ENCODE measurements at places on chromosomes 12 and 14.
A peak's percentile ranks its signal among the peaks of the same experiment; 100 is the strongest.

- no peak for DNase-seq
These were observed 2.1 kb downstream of the SLC8B1 start for GRCh38 chr12:113332688-113333417.

- DNase-seq, result no peak
These were observed 86.7 kb downstream of the NCOR2 start for GRCh38 chr12:124480469-124481256.

DNA sequence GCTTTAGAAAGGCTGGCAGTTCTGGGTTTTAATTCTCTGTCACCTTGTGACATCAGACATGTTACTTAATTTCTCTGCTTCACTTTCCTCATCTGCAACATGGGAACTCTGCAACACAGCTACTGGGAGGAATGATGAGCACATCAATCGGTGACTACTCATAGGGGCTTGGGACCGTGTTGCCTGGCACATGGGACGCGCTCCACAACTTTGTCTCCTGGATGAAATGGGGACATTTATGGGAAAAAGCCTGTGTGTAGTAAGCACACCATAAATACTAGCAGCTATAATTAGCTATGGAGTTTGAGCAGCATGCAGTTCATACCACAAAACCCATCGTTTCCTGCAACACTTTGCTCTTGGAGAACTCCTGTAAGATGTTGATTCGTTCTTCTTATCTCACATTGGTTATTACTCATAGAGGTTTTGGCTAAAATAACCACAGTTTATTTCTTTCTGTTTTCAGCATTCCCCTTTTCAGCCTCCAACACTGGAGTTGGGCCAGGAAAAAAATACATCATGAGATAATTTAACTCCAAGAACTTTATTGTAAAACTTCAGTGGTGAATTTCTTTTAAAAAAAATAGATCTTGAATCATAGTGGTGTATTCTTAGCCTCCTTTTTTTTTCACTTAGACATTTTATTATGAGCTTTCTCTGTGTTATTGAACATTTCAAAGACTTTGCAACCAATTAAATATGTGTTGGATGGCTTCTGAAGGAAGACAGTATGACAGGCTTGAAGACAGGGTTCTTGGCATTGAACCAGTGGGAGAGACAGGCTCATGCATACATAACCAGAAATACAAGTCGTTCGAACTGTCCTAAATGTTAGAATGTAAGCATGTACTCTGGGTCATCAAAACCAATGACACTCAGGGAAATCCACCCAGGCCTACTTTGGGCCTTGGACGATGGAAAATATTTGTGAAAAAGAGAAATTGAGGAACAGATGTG, 72.7 kb downstream of the RIN3 start:
- peak; percentile 22 for DNase-seq

DNA sequence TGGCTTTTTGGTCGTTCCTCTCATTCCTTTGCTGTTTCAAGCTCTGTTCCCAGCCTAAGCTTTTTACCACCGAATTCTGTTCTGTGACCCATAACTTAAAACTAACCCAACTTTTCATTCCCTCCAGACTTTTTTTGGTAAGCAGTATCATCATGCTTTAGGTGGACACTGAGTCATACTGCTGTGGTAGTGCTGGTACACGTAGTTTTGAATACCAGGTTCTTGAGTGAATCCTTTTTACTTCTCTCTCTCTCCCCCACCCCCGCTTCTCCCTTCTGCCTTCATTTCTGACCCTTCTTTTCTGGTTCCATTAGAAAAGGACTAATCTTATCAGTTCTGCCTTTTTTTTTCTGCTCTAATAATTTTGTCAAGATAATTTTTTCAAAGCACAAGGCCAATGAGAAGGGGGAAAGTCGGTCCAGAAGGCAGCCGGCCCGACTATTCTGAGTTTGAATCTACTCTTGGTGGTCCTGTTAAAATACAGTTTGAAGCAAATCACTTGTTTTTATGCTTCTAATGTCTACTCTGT, 2.3 kb upstream of the MDM2 start:
- no peak for DNase-seq

GRCh38 chr12:71955970-71956369, 17.3 kb downstream of the TPH2 start:
- no peak for DNase-seq

DNA sequence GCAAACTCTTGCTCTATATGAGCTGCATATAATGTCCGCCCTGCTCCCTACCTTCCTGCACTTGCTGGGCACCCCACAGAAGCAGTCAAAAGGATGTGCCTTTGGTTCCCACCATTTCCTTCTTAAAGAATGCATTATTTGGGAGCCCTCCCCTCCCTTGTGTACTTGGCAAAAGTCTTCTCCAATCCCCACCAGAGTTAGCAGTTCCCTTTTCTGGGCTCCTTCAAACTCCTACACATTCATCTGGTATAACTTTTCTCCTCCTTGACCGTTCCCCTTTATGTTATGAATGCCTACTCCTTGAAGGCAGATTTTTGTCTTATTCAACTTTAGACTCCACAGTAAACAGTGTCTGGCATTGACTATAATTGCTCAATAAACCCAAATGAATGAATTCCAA, 27.8 kb downstream of the AREL1 start:
- no peak for DNase-seq

DNA sequence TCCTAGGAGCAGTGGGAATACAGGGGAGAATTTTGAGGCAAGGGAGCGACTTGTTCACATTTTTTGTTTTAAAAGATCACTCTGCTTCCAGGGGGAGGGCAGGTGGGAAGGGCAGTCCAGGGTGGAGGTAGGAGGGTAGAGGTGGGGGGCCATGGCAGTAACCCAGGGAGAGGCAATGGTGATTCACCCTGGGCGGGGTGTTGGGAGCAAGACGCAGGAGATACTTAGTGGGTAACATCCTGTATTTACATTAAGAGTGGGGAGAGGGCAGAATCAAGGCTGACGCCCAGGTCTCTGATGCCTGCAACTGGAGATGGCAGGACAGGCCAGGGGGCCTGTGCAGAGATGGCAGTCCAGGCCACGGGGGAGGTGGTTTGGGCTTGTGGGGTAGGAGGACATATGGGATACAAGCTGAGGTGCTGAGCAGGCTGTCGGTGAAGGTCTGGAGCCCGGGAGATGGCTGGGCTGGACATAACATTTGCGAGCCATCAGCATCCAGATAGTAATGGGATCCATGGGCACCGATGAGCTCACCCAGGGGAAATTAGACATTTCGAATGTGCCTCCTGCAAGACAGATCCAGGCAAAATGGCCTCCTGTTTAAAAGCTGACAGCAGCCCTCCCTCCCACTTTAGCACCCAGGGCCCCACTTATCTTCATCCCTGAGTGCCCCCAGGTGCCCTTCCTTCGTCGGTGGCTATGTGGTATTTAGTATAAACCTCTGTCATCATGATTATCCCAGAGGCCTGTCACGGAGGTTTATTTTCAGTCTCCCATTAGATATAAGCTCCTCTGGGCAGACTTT, 9.3 kb downstream of the EML1 start:
- DNase-seq, result no peak

- DNase-seq, result no peak
These were observed 2.1 kb downstream of the NKX2-8 start for GRCh38 chr14:36580141-36580855.

DNA sequence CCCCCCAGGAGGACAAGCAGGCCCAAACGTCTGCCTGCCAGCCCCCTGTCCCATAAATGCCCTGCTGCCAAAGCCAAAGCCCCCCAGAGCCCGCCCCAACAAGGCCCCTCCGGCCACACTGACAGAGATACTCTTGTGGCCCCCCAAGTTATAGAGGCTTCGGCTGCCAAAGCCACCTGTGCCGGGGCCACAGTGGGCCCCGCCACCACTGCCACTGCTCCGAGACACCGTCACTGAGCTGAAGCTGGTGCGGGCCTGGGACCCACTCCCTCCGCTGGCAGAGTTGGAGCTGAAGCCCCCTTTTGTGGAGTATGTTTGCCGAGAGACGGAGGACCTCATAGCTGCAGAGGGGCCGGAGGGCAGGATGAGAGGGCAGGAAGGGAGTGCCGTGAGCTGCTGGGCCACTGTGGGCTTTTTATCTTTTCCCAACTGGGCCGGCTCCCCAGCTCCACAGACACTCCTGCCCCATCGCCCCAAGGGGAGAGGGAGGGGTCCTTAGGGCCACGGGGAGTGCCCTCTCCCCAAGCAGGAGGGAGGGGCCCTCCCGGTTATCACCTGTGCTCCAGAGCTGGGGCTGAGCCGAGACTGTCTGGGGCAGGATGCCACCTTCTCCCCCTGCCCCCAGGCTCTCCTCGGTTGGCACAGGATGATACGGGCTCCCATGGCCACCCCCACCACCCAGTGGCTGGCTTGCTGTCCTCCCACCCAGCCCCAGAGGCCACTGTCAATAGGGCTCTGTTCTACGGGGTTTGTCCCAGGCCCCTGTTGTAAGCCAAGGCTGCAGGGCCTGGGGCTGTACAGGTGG, at the start of gene KRT79:
KRT79 (minus strand) TSS at position 390 of the 805 bp plus-strand sequence; CDS start at position 339, 51 bp downstream.
- no peak for DNase-seq

- DNase-seq, result no peak
These were observed 336.8 kb downstream of the LRIG3 start for GRCh38 chr12:58583529-58583928.

- DNase-seq, result no peak
These were observed 75.8 kb upstream of the CCDC91 start for GRCh38 chr12:28114488-28114887.

GRCh38 chr12:18470251-18470650, 208.9 kb downstream of the PIK3C2G start:
- no peak for DNase-seq

GRCh38 chr12:84183576-84183975, 729.0 kb downstream of the SLC6A15 start:
- no peak for DNase-seq

GRCh38 chr12:30870491-30871265, 55.9 kb upstream of the TSPAN11 start:
- DNase-seq, result no peak

GRCh38 chr14:92416544-92416943, 93.6 kb downstream of the SLC24A4 start:
- DNase-seq, result no peak

GRCh38 chr12:76542908-76543307, 16.7 kb downstream of the OSBPL8 start:
- DNase-seq, result peak; percentile 48

DNA sequence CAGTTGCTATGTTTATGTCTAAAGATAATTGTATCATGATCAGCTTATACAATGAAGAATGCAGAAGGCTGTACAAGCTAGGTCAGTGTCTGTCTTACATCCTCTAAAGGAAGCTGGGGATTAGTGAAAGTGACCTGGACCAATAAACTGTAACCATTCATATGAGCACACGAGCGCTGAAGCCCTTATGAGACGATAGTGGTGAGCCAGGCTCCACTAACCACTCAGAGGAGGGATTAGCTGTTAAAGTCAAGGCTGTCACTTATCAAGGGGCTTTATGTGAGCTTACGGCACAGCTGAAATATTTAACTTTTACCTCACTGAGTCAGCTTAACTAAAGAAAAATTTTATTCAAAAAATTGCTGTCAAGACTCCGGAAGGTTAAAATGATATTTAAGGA, 30.3 kb downstream of the NDUFA12 start:
- no peak for DNase-seq

- DNase-seq, result no peak
These were observed 400.5 kb upstream of the CCDC196 start for GRCh38 chr14:66085665-66086064.

DNA sequence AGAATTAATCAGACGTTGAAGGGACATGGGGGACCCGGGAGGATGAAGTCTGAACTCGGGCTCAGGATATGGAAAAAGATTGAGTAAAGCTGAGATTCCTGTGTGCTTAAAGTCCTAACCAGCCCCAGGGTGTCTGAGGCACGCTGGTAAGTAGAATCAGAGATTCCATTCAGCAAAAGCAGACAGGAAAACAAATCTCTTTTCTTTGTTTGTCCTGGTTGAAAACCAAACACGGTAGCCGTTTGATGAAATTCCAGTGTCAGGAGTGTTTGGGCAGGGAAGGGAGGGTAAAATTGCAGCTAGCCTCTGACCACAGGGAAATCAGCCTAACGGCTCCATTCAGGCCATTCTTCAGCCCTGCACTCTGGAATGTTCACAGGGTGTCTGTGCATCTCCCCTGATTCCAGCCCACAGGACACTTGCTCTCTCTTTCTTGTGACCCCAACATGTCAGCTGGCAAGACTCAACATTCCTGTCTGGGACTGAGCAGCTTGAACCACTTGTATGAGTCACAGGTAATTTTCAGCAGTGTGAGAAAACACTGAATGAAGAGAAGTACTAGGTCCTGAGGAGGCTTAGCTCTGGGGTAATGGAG, 31.0 kb downstream of the NINJ2 start:
- no peak for DNase-seq

DNA sequence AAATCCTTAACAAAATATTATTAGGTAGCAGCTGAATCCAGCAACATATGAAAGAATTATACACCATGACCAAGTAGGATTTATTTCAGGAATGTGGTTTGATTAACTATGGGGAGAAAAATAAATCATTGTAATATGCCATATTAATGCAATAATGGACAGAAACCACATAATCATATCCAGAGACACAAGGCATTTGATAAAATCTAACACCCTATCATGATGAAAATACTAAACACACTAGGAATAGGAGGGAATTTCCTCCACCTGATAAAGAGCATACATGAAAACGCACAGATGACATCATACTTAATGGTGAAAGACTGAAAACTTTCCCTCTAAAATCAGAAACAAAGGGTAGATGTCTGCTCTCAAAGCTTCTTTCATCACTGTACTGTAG, 238.9 kb downstream of the PHLDA1 start:
- no peak for DNase-seq

Measured in AML-193 (cell line).